ENCODE measurements at places on chromosomes 1 and 21. TPM values are rescaled to one million over a fixed set of nuclear protein-coding genes. Genes with fewer than 3 reads are reported as not detected.
A peak's percentile ranks its signal among the peaks of the same experiment; 100 is the strongest.

DNA sequence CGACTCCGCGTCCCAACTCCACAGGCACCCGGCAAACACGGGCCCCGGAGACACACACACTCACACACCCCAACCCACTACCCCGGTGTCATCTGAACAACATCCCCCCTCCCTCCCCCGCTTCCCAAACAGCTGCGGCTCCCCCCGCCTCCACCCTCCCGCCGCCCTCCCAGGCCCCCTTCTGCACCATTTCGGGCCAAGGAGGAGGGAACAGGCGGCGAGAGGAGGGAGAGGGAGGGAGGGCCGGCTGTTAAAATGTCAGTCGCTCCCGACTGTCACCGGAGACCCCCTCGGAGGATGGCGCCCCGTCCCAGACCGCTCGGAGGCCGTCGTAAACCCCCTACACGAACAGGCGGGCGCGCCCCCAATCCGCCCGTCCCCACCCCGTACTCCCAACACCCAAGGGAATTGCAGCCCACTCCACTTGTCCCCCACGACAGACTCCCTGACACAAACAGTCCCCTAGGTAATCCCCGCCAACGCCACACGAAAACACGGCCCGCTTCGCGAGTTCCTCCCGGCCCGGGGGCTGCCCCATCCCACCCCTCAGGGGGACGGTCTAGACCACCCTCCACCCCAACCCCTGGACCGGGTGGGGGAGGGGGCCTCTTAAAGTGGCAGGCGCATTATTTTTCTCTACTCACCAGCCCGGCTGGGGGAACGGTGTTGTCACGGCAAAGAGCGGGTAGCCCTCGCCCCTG, 583 bp downstream of the MEF2D start:
- H3K36me3 ChIP-seq, result no peaks in the 10 kb centered on the region
- H3K27ac ChIP-seq, result peak overlapping the region; percentile 99
- H3K4me1 ChIP-seq, result peaks cover 47% of the 10 kb centered on the region
- H3K4me3 ChIP-seq, result peak overlapping the region; percentile 63

- no peak for DNase-seq
- H3K4me3 ChIP-seq, result no peak overlapping the region
- H3K27me3 ChIP-seq, result no peaks in the 10 kb centered on the region
- no peaks in the 10 kb centered on the region for H3K4me1 ChIP-seq
- no peak overlapping the region for H3K27ac ChIP-seq
Observed at GRCh38 chr1:160007577-160008200, 24.1 kb downstream of the PIGM start.

DNA sequence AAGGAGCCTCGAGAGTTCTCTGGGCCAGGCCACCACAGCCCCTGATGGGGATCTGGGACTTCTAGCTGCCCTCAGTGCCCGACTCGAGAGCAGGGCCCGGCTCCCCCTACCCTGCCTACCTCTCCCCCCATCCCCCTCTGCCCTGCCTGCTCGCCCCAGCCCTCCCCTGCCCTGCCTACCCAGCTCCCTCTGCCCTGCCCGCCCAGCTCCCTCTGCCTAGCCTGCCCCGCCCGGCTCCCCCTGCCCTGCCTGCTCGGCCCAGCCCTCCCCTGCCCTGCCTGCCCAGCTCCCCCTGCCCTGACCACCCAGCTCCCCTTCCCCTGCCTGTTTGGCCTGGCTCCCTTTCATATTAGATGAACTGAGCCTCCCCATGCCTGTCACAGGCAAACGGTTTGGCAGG, 117.4 kb upstream of the TMEM51 start:
- no peak overlapping the region for H3K4me3 ChIP-seq
- H3K27me3 ChIP-seq, result no peaks in the 10 kb centered on the region
- no peaks in the 10 kb centered on the region for H3K36me3 ChIP-seq
- no peak overlapping the region for H3K27ac ChIP-seq

DNA sequence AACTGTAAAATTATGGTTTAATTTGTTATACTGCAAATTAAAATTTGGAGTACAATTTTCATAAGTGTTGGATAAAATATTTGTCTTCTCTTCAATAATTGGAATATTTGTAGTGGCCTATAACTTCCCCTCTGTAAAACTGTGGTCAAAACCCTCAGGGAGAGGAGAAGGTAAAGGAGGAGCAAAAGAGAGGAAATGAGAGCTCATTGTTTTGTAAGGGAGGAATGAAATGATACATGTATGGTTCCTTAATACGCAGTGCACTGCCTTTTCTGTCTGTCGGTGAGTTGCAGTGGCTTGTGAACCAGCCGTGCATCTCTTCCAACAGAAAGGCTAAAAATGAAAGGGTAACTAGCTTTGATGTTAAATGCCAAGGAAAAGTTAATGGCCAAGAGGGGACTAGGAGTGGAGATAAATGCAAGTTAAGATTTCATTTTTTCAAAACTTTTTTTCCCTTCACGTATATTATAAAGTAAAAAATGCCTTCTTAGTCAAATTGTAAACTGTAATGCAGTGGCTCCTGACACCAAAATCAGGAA, 26.4 kb downstream of the LRRC8D start:
- no peak overlapping the region for H3K4me3 ChIP-seq
- no peaks in the 10 kb centered on the region for H3K36me3 ChIP-seq
- H3K27me3 ChIP-seq, result no peaks in the 10 kb centered on the region
- H3K4me1 ChIP-seq, result peaks cover 3% of the 10 kb centered on the region
- no peak for DNase-seq

- no peaks in the 10 kb centered on the region for H3K27me3 ChIP-seq
- no peak overlapping the region for H3K4me3 ChIP-seq
- no peak for DNase-seq
- no peak overlapping the region for H3K27ac ChIP-seq
Observed at GRCh38 chr1:39729030-39729429, 9.7 kb upstream of the PPIE start.

- H3K27ac ChIP-seq, result no peak overlapping the region
- H3K4me1 ChIP-seq, result peaks cover 2% of the 10 kb centered on the region
- no peak overlapping the region for H3K4me3 ChIP-seq
Observed at GRCh38 chr1:228739826-228740225, 4.5 kb downstream of the RHOU start.

DNA sequence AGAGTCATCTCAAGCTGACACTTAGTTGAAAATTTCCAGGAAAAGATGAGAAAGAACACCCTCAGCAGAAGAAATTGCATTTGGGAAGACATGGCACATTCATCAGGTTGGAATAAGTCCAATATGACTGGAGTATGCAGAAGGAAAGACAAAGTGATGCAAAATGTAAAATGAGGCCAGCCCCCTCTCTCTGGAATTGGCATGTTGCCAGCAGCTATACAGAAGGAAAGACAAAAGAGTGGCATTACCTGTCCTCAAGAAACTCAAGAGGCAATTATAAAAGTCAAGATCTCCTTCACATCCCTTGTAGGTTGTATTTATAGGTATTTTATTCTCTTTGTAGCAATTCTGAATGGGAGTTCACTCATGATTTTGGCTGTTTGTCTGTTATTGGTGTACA, 426.3 kb downstream of the AGBL4 start:
- H3K27me3 ChIP-seq, result no peaks in the 10 kb centered on the region
- H3K36me3 ChIP-seq, result no peaks in the 10 kb centered on the region
- H3K4me3 ChIP-seq, result no peak overlapping the region
- H3K27ac ChIP-seq, result no peak overlapping the region
- no peak for DNase-seq

- H3K27me3 ChIP-seq, result no peaks in the 10 kb centered on the region
- no peak overlapping the region for H3K4me3 ChIP-seq
- peaks cover 6% of the 10 kb centered on the region for H3K4me1 ChIP-seq
- no peak overlapping the region for H3K27ac ChIP-seq
- DNase-seq, result no peak
Observed at GRCh38 chr1:67843331-67843730, 10.1 kb upstream of the GNG12 start.

DNA sequence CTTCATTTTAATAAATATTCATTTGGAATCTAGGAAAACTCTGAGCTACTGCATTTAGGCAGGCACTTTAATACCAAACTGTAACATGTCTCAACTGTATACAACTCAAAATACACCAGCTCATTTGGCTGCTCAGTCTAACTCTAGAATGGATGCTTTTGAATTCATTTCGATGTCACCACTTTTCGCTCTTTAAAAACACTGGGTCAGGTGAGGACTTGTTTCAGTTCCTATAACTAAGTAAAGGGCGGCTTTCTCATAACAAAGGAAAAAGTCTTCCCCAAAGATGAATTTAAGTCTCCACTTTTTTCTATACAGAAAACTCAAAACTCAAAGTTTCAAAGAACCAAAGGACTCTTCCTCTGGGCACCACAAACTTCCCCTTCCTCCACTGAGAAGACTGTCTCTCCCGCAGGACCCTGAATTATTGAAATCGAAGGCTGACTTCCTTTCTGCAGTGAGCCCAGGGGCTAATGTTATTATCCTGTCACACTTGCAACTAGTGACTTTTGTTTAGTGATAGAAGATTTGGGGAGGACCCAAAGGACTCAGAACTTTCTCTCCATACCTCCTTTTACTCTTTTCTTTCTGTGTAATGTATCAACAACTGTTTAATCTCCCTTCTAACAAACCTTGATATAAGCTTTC, 9.7 kb upstream of the DHX9 start:
- DNase-seq, result no peak
- H3K27me3 ChIP-seq, result no peaks in the 10 kb centered on the region
- H3K27ac ChIP-seq, result no peak overlapping the region
- no peak overlapping the region for H3K4me3 ChIP-seq

DNA sequence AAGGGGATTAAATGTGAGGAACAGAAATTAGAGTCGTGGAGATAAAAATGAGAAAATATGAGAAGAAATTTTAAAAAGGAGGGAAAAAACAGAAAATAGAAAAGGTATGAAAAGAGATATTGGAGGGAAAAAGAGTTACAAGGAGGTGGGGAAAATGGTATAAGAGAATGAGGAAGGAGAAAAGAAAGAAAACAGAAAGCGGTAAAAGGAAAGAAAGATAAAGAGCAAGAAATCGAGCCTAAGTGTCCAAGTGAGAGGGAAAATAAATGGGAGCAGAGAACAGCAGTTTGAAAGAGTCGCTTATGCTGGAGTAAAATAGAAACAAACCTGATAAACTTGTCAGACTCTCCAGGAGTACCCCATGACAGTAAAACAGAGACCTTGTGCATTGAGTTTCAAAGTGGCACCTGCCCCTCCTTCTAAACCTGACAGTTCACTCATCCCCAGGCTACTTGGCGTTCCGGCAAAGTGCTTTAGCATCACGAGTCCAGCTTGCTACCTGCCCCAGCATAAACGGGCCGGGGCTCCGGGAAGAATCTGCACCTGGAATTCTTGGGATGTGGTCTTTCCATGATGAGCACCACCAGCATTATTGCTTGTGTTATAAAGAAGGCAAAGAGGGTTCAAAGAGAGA, 585 bp downstream of the NEGR1 start:
- no peaks in the 10 kb centered on the region for H3K36me3 ChIP-seq
- H3K27ac ChIP-seq, result peak overlapping the region; percentile 94
- peak overlapping the region; percentile 71 for H3K4me3 ChIP-seq
- no peak for DNase-seq

PTPRC gene
- total RNA-seq, result 5.7 TPM

MFSD2A gene
- total RNA-seq, result 4.3 TPM

All from ovary (tissue), 10 donors.